COR-L47 (cell line): ENCODE measurements at places on chromosomes 1 and 21.

DNA sequence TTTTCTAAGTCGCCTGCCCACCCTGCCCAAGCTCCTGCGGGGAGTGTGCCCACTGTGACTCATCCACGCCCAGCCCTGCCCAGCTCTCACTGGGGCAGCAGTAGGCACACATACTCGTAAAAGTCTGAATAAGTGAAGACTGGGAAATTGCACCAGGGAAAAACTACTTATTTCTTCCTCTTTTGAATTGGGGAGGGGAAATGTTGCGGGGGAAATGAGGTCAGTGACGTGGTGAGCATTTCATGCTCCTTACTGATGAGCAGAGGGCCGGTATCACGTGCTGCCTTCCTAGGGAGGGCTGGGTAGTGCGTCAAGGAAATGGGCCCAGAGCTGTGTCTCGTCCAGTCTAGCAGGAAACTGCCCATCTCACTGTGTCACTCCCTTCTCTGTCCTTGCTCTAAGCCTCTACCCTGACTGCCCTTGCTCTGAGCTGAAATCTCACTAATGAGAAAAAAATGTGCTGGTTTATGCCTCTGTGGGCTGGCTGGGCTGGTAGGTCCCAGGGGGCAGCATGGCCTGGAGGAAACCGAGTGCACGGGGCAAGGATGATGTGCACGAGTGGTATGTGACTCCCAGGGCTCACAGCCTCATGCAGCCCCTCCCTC lies 13.5 kb upstream of the TNFRSF1B start:
- DNase-seq: no peak

GRCh38 chr1:30748699-30749401 lies 8.7 kb downstream of the LAPTM5 start:
- no peak for DNase-seq

GRCh38 chr21:42423197-42423675 lies 19.5 kb downstream of the UBASH3A start:
- DNase-seq: no peak

DNA sequence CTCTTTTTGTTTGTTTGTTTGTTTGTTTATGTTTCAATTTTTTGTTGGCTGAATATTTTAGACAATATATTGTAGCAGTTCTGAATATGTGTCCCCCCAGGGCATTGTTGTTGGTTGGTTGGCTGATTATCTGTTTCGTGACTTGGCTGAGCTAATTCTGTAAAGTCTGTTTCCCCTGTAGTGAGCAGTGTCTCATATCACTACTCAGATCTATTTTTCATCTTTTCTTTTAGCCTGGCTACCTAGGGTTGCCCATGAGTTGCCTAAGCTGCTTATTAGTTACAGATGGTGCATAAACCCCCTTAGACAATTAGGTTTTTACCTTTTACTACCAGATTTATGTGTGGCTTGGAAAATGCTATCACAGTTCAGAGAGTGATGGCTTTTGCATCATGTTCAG lies 32.3 kb downstream of the CFAP57 start:
- no peak for DNase-seq

DNA sequence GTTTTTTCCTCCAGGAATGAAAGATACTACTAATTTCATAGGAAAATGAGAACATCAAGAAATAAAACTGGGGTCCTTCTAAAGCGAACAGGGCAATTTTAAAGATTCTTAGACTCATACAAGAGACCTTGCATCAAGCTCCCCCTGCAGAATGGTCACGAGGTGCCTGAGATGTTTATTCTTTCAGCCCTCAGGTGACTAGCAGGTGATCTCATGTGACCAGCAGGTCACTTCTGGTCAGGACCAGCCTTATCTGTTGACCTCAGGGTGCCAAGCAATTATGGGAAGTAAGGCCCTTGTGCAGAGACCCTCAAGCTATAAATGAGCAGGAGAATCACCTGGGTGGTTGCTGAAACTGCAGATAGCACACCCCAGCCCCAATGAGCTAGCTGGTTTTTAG lies 20.6 kb upstream of the TMEM51 start:
- DNase-seq: no peak

DNA sequence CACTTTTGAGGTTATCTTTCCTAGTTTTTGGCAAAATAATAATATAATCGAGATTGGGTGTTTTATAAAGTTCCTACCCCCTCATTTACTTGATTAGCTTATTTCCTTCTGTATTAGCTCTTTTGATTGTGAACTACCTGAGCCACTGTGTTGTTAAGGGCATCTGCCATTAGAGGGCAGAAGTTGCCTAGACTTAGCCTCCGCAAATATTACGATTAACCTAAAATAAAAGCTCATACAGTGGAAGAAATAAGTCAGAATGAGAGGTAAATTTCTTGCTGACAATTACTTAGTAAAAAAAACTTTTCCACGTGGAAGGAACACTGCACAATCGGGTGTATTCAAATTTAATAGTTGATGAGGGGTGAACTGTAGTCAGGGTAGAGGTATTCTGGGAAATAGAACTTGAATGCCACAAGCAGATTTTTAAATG lies 2.3 kb downstream of the H3-3A start:
- DNase-seq: peak; percentile 28

GRCh38 chr1:112743174-112744008 lies 28.3 kb upstream of the PPM1J start:
- DNase-seq: no peak

DNA sequence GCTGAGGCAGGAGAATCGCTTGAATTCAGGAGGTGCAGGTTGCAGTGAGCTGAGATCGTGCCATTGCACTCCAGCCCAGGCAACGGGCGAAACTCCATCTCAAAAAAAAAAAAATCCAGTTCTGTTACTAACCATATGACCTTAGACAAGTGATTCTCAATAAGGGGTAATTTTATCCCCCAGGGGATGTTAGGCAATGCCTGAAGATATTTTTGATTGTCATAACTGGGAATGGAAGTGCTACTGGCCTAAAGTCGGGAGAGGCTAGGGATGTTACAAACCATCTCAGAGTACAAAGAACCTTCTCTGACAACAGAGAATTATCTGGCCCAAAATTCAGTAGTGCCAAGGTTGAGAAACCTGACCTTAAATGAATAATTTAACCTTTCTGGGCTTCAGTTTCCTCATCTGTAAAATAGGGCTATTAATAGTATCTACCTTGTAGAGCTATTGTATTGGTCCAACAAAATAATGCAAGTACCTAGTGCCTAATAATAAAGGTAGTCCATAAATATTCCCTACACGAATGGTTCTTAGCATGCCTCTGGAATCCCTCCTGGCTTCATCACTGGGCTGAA lies 5.8 kb upstream of the LMNA start:
- no peak for DNase-seq

DNA sequence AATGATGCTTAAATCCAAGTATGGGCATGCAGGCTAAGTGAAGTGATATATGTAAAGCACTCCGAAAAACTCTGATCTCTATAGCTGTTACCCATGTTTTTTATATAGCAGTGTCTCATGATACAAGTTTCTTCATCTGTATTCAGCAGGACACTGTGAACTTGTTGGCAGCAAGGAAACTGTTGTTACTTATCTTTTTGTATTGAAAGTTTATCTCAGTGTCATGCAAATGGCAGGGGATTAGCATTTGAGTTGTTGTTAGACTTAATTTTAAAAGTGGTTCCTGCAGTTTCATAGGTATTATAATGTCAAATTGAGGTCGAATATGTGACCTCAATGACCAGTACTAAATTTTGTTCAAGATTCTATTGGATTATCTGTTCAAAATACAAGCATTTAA lies 47.9 kb downstream of the NCAM2 start:
- no peak for DNase-seq

DNA sequence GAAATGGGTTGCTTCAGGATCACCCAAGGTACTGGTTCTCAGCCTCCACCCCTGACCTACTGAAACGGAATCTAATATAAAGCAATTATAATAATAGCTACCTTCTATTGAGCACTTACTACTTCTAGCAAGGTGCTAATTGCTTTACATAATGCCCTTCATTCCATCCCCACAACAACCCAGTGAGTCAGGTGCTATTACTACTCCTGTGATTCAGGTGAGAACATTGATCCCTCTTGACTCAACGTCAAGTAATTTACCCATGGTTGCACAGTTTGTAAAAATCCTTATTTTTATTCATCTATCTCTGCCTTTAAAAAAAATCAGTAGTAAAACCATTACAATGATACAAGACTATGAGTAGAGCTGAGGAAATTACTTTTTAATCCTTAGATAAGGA lies 85.2 kb downstream of the UCHL5 start:
- DNase-seq: no peak

GRCh38 chr1:110606657-110607535 lies 738 bp upstream of the KCNA2 start:
- DNase-seq: peak; percentile 23

GRCh38 chr1:53558739-53559315 lies 99.6 kb downstream of the DMRTB1 start:
- DNase-seq: no peak

DNA sequence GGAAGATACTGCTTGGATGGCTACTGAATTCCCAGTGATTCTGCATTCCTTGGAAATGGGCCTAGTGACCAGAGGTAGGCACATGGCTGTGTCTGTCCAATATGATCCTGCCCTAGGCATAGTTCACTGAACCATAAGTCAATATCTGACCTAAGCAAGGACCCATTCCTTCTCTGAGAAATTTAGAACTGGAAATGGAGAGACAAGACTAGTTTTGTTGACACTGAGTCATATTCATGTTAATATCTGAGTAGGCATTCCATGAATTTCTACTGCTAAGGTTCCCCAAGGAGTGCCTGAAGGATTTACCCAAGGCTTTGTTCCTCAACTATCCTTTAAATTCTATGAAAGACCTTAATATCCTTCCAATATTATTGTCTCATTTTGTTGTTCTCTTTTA lies 329.8 kb upstream of the BEND5 start:
- DNase-seq: no peak

- DNase-seq: no peak
Measured at GRCh38 chr1:161730050-161730564, 8.8 kb downstream of the FCRLB start.

- no peak for DNase-seq
Measured at GRCh38 chr1:160996178-160996577, 24.8 kb downstream of the F11R start.
